ENCODE measurements at places on chromosomes 5 and 9. TPM values are rescaled to one million over a fixed set of nuclear protein-coding genes. Genes with fewer than 3 reads are reported as not detected.

DNA sequence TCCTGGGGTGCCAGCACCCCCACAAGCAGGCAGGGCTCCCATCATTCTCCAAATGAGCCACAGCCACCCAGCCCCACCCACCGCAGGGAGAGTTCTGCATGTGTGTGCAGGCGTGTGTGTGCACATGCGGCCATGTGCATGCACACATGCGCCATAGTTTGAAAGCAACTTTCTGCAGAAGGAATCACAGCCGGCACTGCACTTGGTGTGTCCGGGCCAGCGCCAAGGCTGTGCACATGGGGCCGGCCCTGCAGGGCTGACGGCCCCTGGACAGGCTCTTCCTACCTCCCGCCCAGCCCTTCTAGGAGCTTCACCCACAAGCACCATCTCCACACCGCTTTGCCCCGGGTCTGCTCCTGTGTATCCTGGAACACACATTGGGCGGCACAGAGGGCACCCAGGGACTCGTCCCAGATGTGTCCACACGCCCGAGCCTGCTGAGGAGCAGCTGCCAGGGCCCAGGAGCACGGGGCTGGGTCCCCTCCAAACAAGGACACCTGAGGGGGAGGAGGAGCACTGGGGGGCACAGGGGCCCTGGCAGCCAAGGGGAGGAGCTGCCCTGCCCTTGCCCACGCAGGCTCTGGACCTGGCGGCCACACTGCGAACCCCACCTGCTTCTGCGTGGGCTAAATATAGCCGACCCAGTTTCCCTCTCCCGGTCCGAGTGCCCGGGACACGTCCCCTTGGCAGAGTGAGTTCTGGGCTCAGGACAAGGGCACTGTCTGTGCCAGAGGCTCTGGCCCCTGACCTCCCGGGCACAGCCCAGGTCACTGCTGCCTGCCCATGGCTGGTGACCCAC is 19.1 kb downstream of the TPPP start:
- peaks cover 13% of the 10 kb centered on the region for H3K4me1 ChIP-seq
- no peaks in the 10 kb centered on the region for H3K27me3 ChIP-seq
- H3K36me3 ChIP-seq, result no peaks in the 10 kb centered on the region

The PRELID2 gene
- 11.7 TPM for total RNA-seq

DNA sequence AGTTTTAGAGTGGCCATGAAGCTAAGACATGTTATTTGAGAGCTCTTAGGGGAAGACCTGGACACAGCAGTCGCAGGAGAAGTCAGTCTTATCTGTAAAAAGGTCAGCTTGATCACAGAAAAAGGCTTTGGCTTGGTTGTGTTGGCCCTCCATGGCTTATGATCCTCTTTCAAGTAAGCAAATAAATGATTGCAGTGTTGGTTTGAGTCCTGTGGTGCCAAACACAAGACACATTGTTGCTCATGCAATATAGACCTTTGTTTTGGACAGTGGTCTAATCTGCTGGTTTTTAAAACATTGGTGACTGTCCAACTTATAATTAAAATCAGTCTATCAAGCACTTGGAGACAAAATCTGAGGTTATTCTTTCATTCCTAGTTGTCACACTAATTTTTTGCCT is 54.0 kb downstream of the DOCK8 start:
- peaks cover 4% of the 10 kb centered on the region for H3K27me3 ChIP-seq
- H3K4me3 ChIP-seq, result no peak overlapping the region
- H3K27ac ChIP-seq, result peak overlapping the region; percentile 58
- H3K4me1 ChIP-seq, result peaks cover 5% of the 10 kb centered on the region

- peaks cover 76% of the 10 kb centered on the region for H3K36me3 ChIP-seq
- no peaks in the 10 kb centered on the region for H3K4me1 ChIP-seq
- H3K4me3 ChIP-seq, result no peak overlapping the region
- no peak for DNase-seq
- H3K27me3 ChIP-seq, result no peaks in the 10 kb centered on the region
Observed at GRCh38 chr5:179872828-179873575, 14.4 kb upstream of the MRNIP start.

DNA sequence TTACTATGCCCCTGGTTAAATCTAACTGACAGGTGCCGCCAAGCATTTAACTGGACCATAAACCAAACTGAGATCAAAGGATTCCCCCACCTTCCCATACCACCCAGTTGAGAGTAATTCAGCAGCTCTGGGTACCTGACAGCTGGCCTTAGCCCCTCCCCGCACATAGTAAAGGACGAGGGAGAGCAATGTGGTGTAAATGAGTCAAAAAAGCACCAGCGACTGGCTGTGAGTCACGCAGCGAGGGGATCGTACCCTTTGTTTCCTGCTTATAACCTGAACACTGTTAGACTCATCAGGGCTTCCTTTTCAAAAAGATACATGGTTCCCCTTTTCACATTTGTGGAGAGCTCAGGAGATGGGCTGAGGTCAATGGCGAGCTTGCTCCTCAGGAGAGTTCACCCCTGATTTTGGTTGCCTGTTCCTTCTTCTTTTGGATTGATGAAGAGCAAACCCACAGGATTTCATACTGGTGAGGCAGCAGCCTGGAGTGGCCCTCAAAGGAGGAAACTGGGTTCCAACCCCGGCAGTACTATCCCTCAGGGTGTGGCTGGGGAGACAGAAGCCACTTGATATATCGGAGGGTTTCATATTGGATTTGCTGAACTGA is 71.5 kb downstream of the ANKRD33B start:
- peak; percentile 67 for DNase-seq
- peaks cover 7% of the 10 kb centered on the region for H3K36me3 ChIP-seq
- no peaks in the 10 kb centered on the region for H3K27me3 ChIP-seq
- H3K27ac ChIP-seq, result no peak overlapping the region
- no peak overlapping the region for H3K4me3 ChIP-seq

Data from MCF 10A (cell line).